ENCODE measurements at places on chromosomes 11 and 22.

- DNase-seq: no peak
Measured at GRCh38 chr11:40285558-40285957, 1173.9 kb downstream of the LRRC4C start.

- no peak for DNase-seq
Measured at GRCh38 chr22:45583504-45583903, 80.8 kb downstream of the FBLN1 start.

- DNase-seq: peak; percentile 2
Measured at GRCh38 chr11:24900514-24900913, 403.7 kb downstream of the LUZP2 start.

DNA sequence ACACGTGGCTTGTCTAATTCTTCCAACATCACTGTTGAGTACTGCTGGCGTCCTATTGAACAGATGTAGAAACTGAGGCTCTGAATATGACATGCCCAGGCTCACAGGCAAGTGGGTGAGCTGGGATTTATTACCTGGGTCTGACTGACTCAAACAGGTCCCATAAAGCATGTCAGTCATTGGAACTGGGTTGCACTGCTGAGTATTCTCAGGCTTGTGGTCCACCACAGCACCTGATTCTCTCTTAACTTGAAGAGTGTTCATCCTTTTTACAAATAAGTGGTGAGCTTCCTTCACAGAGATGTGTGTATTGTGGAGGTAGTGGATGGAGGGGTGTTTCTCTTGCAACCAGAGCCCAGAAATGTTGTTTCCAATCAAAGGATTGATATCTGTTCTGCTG, 44.5 kb downstream of the SC5D start:
- no peak for DNase-seq

- DNase-seq: no peak
Measured at GRCh38 chr22:38177044-38177443, 4.6 kb downstream of the PLA2G6 start.

GRCh38 chr11:71249301-71249700, 3.1 kb downstream of the SHANK2 start:
- no peak for DNase-seq

DNA sequence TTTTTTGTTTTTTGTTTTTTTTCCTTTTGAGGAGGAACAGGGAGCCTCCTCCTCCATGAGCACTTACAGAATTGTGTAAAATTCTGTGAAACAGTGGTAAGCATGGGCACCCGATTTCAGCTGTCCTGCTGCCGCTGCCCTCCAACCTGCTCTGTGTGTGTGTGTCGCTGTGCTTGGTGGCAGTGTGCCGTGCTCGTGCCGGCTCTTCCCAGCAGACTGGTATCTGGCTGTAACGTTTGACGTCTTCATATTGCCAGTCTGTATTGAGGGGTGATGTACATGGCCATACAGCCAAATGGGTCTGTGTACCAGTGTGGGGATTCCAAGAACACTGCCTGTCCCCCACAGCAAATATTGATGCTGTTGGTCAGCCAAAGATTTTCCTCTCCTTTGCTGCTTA, 97.1 kb downstream of the CWC15 start:
- no peak for DNase-seq
